ENCODE measurements at places on chromosomes 1 and 21.

- no peak for DNase-seq
Measured at GRCh38 chr1:39507230-39507928, 15.9 kb downstream of the BMP8A start.

- DNase-seq = no peak
Measured at GRCh38 chr21:46004168-46004861, 22.7 kb downstream of the COL6A1 start.

GRCh38 chr1:216566641-216567205, 143.5 kb upstream of the USH2A start:
- no peak for DNase-seq

- no peak for DNase-seq
Measured at GRCh38 chr1:167196166-167196565, 24.5 kb upstream of the POU2F1 start.

DNA sequence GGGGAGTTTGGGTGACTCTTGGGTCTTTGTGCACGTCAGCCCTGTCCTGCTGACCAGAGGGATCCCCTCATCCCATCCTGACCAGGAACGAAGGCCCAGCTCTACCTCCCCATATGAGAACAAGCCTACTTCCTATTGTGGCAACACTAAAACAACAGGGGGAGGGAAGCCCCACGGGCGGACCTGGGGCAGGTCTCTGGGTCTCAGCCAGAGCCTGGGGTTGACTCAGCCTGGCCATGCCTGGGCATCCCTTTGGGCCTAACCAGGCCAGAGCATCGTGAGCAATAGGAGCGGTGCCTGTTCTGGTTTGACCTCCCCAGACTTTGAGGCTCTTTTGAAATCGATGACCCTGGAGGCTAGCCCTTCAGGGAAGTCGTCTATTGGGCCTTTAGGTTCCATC, 16.8 kb downstream of the RPS6KA1 start:
- no peak for DNase-seq

GRCh38 chr1:79760531-79760930, 754.0 kb upstream of the ADGRL4 start:
- DNase-seq = no peak

DNA sequence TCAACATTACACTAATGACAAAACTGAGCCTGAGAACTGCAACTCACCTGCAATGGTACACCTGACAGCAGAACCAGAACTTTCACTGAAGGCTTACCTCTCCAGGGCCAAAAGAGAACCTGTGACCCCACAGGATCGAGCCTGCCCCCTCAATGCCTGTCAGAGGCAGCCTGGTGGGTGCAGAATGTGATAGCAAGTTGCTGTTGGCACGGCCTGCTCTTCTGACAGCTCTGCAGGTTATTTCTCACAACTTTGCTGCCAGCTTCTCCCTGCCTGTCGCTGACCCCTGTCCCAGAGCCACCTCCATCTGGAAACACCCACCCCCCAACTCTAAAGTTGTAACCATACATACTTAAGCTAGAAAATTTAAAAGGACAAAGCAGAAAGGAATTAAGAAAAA, 35.2 kb downstream of the HIVEP3 start:
- DNase-seq = no peak

DNA sequence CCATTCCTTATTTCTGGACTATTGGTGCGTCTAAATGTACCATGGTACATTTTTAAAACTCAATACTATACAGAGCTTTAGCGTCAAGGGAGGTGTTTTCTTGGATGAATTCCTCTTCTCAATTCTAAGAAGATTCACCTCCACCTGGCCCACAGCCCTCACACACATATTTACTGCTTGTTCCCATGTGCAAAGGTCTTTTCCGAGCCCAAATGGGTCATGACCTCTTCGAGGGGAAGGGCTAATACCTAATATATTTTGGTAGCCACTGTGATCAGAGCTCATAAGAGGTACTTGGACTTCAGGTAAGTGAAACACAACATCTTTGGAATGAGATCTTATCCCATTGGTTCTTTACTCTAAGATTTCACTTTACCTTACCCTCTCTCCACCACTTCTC, 205.9 kb downstream of the SDCCAG8 start:
- DNase-seq = no peak

DNA sequence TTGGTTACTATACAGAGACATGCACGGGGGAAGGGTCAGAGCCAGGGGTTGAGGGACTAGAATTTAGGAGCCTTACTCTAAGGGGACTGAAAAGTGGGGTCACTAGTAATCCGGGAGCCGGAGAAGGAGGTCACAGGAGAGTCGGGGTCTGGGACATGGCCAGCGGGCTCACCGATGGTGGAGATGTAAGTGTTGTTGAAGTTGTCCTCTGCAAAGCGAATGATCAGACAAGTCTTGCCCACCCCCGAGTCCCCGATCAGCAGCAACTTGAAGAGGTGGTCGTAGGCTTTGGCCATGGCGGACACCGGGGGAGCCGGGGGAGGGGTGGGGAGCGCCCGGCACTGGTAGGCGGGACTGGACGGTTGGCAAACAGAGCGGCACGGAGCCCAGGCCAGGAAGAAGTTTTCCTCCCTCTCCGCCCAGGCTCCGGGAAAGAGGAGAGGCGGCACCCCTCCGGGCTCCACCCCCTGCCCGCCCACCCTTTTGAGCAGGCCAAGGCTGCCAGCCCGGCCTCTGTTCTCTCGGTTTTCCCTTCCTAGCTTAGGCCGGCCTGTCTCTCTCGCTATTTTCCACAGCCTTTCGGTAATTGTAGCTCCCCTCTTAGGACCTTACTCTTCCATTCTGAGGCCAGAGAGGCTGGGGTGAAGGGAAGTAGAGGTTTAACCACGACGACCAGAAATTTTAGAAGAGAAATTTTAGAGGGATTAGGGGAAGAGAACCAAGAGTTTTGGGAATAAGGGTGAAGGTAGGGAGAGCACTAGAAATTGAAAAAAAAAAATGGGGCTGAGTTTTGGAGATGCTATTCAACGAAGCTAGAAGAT, at the start of gene RAB13:
Gene RAB13, minus strand, starts transcription at position 399 of the 821 bp plus-strand sequence. Its CDS starts 103 bp downstream, at position 296.
- no peak for DNase-seq

DNA sequence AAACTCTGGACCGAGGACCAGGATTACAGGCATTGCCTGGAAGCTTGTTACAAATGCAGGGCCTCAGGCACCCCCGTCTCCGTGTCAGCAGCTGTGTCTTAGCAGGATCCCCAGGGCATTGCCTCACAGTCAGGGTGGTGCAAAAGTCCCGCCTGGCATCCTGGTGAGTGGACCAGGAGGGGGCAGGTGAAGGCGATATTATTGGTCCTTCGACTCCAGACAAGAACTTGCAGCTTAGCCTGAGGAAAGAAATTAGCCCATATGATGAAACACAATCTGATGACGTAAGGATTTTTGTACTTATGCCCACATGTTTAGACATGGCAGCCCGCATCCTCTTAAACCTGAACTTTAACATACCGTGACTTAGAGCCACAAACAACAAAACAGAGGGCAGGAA, 40.8 kb downstream of the RSPH1 start:
- DNase-seq = no peak

- no peak for DNase-seq
Measured at GRCh38 chr1:25109531-25109951, 122.8 kb downstream of the SYF2 start.

DNA sequence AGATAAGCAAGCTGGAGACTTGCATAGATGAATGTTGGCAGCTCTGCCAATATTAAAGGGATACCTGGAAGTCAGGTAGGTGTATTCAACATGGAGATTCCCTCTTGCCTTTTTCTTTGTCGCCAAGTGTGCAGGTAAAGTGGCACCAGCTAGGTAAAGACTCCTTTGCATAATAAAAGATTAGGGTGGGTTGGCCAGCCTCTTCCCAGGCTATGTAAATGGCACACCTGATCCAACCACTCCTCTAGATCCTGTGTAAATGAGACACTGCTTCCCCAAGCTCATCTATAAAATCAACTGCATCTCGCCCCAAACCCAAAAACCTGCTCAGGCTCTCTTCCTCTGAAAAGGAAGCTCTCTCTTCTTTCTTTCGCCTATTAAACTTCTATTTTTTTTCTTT, 100.8 kb upstream of the DSCAM start:
- DNase-seq = no peak

- no peak for DNase-seq
Measured at GRCh38 chr1:104593413-104594187, 843.9 kb downstream of the AMY1C start.

DNA sequence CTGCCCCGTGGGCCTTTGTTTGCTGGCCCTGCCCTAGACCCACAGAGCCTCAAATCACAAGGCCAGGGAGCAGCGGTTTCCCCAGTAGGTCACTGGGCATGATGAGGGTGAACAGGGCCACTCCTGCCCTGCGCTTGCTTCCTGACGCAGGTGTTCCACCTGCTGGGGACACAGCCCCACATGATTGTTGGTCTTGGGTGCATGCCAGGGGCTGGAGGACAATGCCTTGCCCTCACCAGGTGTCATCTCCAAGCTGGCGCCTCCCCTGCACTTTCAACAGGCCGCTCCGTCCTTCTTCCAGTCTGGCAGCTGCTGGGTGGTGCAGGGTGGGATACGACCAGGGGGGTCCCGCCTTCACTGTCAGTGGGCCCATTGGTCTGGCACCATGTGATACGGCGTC, 24.3 kb downstream of the IL10RB start:
- no peak for DNase-seq

DNA sequence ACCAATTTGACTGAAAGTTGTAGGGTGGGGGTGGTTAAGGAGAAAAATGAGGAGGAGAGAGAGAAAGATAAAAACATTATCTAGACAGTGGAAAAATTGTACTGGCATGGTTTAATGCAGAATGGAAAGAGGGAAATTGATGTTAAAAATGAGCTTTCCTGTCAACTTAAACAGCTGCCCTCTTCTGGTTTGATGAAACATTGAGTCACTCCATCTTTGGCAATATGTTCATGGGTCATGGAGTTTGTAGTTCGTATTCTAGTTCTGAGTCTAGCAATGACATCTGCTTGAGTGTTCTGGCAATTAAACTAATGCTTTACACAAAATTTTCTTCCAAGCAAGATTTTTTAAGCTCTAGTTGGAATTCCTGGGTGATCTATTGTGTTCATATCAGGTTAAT, 9.6 kb downstream of the ZNF648 start:
- no peak for DNase-seq

DNA sequence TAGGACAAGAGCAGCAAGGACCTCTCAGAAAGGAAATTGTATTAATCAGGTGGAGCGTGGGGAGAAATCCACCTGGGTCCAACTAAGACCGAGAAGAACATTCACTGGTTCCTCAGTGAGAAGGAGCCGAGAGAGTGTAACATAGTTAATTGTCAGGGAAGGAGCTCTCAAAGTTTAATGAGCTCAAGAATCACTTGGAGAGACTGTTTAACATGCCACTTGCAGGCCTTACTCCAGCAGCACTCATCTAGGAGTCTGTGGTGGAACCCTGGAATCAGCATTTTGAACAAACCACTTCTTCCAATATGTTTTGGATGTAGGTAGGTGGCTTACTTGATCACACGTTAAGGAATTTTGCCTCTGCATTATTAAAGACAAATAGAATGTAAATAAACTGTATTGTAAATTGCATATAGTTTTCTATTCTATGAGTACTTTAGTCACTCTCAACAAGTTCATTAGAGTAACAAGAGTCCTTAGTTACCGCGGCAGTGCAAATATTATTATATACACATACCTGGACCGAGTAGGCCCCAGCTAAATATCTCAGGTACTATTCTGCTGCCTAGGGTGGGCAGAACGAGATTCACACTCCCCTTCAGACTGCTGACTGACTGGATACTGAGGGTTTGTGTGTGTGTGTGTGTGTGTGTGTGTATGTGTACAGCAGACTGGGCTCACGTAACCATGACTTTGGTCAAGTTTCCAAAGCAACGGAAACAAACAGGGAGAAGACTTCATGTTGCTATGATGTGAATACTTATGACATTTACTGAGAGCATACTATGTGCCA, 203.2 kb upstream of the USP24 start:
- DNase-seq = no peak

- DNase-seq = no peak
Measured at GRCh38 chr1:10450156-10450814, 454 bp downstream of the CORT start.

GRCh38 chr1:200892958-200893357, 1.7 kb upstream of the INAVA start:
- no peak for DNase-seq

DNA sequence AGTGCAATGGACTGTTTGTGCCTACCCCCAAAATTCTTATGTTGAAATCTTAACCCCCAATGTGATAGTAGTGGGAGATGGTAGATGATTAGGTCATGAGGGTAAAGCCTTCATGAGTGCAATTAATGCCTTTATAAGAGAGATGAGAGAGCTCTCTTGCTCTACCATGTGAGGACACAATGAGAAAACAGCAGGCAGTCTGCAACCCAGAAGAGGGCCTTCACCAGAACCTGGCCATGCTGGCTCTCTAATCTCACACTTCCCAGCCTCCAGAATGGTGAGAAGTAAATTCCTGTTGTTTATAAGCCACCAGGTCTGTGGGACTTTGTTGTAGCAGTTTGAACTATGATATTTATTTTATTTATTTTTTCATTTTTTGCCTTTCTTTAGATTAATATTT, 21.0 kb downstream of the RYR2 start:
- no peak for DNase-seq

GRCh38 chr21:43323244-43324005, 103.5 kb downstream of the SIK1 start:
- no peak for DNase-seq

GRCh38 chr1:206923009-206923960, 1.5 kb upstream of the FCMR start:
- DNase-seq = peak; percentile 57

DNA sequence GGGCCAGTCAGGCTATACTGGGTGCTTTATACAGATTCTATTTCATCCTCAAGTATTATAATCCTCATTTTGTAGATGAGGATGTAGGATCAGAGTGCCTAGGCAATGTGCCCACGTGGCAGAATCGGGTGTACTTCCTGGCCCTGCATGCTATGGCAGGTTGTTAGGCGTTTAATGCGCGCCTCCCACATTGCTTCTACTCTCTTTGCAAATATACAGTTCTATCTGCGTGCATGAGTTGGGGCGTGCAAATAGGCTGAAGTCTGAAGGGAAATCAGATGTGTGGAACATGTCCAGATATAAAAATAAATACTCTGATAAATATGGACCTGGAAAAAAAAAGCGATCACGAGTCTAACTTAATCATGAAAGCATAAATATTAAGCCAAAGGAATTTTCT, 194.7 kb upstream of the FMN2 start:
- no peak for DNase-seq

- DNase-seq = no peak
Measured at GRCh38 chr21:46664316-46664995, 29.0 kb downstream of the PRMT2 start.

- DNase-seq = no peak
Measured at GRCh38 chr1:25197982-25198662, 34.2 kb downstream of the SYF2 start.

- DNase-seq = no peak
Measured at GRCh38 chr1:182235952-182236650, 155.5 kb downstream of the GLUL start.

DNA sequence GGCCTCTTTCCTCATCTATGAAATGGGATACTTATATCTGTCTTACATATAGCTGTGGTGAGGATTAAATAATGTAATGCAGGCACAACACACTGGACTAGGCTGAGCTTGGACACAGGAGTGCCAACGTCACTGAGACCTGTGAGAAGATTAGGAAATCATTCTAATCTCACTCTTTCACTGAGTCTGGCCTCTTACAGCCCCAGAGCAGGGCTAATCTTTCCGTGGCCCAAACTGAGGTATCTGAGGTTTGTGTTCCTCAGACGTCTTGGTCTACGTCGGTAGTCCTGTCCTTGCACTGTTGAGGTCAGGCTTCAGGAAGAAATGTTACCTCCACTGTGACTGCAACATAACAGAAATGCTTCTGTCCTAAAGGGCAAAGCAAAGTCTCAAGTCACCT, 22.6 kb upstream of the A3GALT2 start:
- no peak for DNase-seq
